Esophagus squamous epithelium (tissue), 5 donors: ENCODE measurements at places on chromosomes 7 and 10.

- DNase-seq, result no peak
Observed at GRCh38 chr10:29826221-29826620, 191.4 kb upstream of the SVIL start.

DNA sequence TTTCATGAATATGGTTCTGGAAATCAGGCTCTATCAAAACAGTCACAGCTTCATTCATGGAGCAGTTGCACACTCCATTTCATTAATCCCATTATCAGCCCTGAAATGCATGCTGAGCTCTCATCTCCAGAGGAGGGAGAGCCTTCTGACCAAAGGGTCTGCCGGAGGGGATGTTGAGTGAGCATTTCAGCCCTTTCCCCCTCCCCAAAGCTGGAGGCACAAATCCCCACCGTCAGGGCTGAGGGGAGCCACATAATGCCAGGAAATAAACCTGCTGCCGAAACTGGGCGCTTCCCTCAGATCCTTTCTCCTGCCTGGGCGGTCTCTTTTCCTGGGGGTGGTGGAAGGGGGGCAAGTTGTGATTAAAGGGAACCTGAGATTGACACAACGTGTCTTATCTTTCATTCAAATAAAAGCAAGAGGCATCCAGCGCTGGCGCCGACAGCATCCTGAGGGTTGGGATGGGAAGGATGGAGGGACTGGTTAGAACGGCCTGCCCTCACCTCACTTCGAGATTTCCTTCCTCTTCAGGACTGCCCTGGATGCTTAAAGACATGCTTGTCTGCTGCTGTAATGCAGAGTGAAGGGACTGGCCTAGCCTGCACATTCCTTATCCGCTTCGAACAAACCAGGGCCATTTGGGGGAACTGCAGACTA lies 71.6 kb downstream of the TLL2 start:
- DNase-seq, result no peak

GRCh38 chr10:66931340-66931948 lies 5.6 kb downstream of the LRRTM3 start:
- no peak for DNase-seq

- DNase-seq, result no peak
Observed at GRCh38 chr10:3972460-3973301, 187.7 kb upstream of the KLF6 start.

GRCh38 chr10:114027041-114027394 lies 16.6 kb upstream of the ADRB1 start:
- no peak for DNase-seq

DNA sequence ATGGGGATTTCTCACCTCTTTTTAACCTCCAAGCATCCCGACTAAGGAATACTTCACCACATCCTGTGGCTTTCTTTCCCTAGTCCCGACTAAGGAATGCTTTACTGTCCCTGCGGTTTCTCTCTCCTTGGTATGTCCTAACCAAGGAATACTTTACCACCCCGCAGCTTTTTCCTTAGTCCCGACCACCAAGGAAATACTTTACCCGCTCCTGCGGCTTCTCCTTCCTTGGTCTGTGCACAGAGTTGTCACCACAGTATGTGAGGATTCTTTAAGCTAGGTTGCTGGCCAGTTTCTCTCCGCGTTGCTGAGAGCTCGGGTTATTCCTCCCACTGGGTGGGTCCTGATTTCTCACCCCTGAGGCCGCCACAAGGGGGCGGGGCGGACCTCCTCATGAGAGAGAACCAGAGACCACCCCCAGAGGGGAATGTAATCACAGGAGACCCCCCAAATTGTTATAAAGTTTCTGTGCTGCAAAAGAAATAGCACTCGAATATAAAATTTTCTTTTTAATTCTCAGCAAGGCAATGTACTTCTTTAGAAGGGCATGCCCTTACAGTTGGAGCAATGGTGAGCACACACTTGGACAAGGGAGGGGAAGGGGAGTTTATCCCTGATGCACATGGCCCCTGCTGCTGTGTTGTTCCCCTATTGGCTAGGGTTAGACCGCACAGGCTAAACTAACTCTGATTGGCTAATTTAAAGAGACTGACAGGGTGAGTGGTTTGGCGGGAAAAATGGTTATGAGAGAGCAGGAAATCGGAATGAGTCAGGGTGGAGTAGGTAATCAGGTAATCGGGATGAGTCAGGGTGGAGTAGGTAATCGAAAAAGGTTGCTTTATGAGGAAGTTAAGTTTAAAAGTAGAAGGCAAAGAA lies 12.8 kb downstream of the SUGCT start:
- no peak for DNase-seq

DNA sequence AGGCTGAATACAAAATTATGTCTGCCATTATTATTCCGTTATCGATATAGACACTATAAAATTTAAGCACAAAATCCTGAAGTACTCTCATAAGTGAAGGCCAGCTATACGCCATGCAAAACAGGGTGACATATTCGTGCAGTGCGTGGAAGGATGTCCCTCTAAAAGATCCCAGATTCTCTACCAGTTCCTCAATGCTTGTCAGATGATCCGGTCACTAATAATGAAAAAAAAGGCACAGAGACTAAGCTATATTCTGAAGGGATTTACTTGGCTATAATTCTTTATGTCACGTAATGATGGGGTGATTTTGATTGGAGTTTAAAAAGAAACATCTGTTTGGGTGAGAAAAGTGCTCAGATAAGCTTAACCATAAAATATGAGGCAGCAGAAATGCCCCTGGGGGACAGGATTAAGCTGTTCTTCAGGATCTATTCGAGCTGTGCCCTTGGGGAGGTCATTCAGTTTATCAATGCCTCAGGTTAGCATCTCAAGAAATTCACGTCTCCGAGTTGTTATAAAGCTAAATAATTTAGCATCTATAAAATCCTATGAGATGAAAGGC lies 229.7 kb upstream of the PITRM1 start:
- DNase-seq, result no peak

DNA sequence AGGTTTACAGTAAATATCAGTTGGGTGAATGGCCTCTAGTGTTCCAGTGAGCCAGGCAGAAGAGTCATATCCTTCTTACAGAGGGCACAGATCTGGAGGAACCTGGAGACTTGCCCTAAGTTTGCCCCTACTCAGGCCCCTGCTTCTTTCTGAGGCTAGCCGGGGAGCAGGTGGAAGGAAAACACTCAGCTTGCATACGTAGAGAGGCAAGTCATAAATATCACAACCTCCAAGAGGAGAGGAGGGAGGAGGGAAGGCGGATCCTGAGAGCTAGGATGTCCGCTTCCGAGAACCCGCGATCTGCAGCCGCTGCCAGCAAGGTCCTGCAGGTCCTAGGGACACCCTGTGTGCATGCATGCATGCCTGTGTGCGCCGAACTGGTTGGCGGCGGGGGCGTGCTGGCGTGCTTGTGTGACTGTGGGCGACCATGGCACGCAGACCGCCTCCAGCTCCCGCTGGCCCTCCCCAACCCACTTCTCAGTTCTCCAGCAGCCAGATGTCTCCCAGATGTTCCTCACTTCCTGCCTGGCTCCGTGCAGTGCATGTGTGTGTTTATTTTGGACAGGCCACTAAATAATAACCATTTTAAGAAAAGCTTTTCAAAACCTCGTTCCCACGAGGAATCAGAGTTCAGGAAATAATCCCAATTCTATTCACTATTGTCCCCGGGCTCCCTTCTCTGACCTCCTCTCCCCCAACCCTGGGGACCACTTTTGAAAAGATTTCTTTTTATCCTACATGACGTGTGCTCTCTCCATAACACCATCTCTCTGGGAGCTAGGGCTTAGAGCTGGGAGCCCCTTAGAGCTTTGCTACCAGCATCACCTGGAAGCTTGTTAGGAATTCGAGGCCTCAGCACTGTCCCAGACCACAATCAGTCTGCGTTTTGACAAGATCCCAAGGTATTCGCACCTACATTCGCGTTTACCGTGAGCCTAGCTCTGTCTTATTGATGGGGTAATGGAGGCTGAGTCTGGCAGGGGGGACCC lies 32.4 kb downstream of the UNC5B start:
- no peak for DNase-seq
